ENCODE measurements at places on chromosomes 12 and 14.

DNA sequence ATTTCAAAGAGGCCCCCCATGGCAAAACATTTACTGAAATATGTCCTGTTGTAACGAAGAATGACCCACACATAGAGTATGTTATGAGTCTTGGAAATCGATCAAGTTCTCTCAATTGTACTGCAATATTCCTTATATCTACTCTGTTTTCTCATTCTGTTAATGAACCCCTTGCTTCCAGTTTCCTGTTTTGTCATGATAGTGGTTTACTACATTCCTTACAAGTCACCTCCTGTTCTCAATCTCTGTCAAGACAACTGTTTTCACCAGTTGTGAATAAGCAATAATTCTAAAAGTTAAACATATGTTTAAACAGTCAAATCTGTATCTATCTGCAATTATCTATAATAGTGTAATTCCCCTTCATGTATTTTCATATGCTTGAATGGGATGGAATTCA lies 16.4 kb upstream of the ARID2 start:
- no peak for DNase-seq

GRCh38 chr12:94247246-94247645 lies 98.9 kb downstream of the PLXNC1 start:
- DNase-seq: no peak

DNA sequence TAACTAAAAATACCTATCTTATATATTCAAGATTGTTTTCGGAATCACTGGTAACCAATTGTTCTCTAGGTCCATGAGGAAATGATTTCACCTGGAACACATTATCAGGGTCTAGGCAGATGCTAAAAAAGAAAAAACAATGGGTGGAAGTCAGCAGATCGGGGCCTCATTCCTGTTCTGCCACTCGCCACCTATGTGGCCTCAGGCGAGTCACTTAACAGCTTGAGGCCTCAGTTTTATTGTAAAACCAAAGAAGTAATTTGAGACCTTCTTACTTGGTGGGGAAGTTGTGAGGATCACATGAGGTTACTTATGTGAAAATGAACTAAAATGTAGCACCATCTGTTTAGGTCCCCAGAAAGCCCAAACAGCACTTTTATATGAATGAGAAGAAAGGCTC lies 6.2 kb upstream of the RNASE10 start:
- no peak for DNase-seq

DNA sequence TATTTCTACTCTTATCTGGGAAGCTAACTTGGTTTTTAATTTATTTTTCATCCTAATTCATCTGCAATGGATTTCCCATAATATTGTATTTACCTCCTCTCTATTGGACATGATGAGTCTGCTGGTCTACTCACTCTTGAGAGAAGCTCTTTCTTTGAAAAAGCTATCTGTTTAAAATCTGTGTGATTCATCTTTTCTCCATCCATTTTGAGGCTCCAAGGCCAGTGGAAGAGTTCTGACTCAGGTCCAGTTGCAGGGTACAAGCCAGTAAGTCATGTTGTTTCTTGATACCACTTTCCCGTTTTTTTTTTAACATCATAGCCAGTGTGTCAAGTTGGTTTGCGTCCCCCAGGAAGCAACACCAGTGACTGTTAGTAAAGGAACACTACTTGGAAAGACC lies 160.3 kb upstream of the BMP4 start:
- no peak for DNase-seq

DNA sequence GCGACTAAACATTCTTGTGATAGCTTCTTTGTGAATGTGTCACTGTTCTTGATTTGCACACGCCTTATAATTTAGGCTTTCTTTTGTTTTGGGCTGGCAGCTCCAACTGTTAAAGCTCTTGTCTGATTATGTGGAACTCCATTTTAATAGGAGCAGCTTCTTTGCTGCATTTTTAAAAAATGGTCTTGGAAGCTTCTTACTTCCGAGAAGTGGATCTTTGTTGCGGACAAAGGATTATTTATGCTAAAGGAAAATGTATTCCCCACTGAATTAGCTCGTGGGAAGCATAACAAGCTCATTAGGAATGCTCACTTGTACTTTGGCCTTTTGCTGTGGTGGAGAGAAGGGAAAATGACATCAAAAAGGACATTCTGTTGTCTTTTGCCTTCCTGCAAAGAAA lies 20.0 kb downstream of the GAS2L3 start:
- no peak for DNase-seq

- DNase-seq: no peak
These were observed 149.0 kb downstream of the TGFB3 start for GRCh38 chr14:75832621-75833297.

DNA sequence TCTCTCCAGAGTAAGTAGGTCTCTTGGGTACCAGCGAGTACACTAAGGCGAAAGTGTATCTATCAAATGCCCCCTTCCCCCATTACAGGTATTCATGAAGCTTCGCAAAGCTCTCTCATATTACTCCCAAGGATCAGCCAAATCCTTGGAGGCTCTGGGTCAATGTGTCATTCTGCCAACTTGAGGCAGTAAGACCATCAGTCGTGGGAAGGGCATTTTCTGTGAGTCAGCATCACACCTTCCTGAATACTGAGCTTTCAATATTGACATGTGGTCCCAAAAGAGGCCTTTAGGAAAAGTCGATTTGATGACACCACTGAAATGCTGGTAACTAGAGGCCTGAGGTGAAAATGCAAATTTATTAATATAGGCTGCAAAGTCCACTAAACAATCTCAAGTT lies 323.9 kb downstream of the LRIG3 start:
- no peak for DNase-seq

DNA sequence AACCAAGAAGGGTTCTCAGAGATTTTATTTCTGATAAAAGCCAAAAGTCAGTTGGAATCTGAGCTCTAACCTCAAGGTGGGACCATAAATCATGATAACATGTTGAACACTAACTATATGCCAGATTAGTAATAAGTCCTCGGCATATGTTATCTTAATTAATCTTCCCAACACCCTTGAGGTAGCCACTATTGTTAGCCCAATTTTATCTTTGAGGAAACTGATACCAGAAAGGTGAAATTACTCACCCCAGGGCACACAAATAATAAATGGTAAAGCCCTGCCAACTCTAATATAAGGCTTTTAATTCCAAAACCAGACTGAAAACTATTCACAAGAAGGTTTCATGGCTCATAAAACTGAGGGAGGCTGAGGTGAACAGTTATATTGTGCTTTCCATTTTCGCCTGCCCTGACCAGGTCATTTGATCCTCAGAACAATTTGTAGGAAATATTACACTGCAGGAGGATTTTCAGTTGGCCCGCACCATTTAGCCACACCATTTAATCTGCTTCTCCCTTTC lies 16.1 kb upstream of the NUAK1 start:
- no peak for DNase-seq

- no peak for DNase-seq
These were observed 9.8 kb upstream of the BDKRB2 start for GRCh38 chr14:96194657-96195431.

GRCh38 chr14:89241934-89242651 lies 174.9 kb downstream of the FOXN3 start:
- no peak for DNase-seq

GRCh38 chr14:38432186-38432585 lies 176.3 kb upstream of the CLEC14A start:
- DNase-seq: no peak
